PC-9 (cell line): ENCODE measurements at places on chromosomes 6 and 20. TPM values are rescaled to one million over a fixed set of nuclear protein-coding genes. Genes with fewer than 3 reads are reported as not detected.

DNA sequence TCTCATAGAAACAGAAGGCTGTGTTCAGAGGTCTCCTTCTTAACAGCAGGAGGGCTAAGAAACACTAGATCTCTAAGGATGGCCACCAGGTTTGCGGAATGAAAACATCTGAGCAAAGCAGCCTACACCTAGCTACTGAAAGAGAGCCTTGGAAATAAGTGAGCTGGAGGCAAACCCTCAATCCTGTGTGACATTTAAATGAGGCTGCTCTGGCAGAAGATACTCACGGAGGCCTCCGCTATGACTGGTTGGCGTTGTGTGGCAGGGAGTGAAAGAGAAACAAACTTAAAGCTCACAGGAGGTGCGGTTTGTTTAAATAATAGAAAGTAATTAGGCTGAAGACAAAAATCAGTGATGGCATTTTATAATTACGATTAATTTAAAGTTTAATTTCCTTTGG, 162.0 kb upstream of the RNF217 start:
- no peak for DNase-seq

- no peak for DNase-seq
These were observed 223.1 kb downstream of the EYA2 start for GRCh38 chr20:47117773-47118172.

- DNase-seq, result no peak
These were observed 68.5 kb upstream of the ZNF184 start for GRCh38 chr6:27541212-27541932.

DNA sequence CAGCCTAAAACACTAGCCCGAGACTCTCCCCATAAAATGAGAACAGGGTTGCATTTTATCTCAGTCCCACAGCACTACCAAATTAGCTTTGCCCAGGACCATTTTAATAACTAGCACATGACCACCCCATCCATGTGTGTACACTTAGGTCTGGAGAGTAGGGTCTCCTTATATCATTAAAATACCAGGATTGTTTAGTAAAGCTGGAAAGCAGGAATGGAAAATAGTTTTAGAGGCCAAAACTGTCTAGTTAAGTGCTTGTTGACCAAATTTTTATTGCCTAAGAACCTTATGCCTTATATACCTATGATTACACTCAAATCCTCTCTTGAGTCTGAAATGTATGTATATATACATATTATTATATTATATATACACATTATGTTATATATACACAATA, 608.4 kb downstream of the HDGFL1 start:
- DNase-seq, result no peak

- DNase-seq, result peak; percentile 80
These were observed 82.6 kb upstream of the CCDC167 start for GRCh38 chr6:37582306-37582705.

DNA sequence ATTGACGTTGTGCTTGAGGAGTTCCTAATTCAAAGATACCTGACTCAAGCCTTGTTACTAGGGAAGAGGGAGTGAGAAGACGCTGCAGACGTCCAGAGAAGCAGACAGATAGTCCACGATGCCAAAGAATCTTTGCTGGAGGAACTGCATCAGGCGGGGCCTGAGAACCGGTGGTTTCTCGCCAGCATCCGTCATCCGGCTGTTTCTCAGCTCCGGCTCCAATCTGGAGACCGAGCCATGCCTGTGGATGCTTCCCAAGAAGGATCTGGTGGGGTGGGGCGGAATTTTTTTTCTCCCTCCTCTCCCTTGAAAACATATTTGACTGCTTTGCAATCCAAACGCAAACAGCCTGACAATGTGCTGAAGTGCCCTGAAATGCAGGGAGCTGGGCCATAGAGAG, 125.8 kb upstream of the SRSF6 start:
- no peak for DNase-seq

GRCh38 chr20:2991532-2991931, 51.9 kb upstream of the GNRH2 start:
- no peak for DNase-seq

SLC35D3 gene
- not detected in 2 replicates for total RNA-seq

SLC2A10 gene
- total RNA-seq, result 28.6 and 33.6 TPM in 2 replicates

DDO gene
- 2.0 and 3.6 TPM in 2 replicates for total RNA-seq

CDYL gene
- total RNA-seq, result 52.7 and 60.8 TPM in 2 replicates
